ENCODE measurements at places on chromosomes 5 and 9.

DNA sequence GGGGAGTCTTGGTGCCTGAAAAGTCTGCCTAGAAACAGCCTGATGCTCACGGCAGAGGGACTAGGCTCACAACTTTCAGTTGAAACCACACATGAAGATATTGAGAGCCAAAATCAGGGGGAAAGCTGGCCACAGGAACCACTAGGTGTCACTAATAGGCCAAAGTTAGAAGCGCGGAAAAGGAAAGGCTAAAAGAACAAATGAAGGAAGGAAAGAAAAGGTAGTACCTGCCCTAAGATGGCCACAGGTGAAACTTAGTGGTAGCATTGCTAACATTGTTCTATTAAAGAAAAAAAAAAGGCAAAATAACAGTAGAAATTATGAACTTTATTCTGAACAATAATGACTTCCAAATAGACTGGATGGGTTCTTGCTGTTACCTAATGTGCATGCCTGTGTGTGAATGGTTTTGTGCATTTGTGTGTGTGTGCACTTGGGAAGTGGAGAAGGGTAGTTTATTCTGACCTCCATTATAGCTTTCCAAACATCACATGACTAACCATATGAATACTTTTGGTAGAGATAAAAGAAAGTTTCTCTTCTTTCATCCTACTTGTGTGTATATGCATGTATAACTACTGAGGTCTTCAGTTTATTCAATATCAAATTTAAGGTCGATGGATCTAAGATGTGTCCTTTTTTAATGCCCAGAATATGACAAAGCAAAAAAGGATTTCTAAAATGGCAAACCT lies 2.1 kb upstream of the RFESD start:
- DNase-seq, result no peak

DNA sequence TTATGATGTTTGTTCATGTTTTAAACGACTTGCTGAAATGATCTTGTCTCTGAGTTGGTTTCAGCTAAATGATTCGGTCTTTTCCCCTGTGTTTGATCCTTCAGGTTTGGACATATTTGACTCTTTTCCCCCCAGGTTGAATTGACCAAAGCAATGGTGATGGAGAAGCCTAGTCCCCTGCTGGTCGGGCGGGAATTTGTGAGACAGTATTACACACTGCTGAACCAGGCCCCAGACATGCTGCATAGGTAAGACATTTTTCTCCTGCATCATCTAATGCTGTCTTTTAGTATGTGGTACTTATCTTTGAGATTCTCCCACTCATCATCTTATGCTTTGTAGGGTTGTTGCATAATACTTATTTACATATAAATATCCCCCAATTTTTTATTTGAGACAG lies 14.7 kb downstream of the G3BP1 start:
- DNase-seq, result no peak

- no peak for DNase-seq
Measured at GRCh38 chr5:88503041-88503345, 234.3 kb upstream of the TMEM161B start.

- DNase-seq, result no peak
Measured at GRCh38 chr9:128371630-128372117, 500 bp downstream of the URM1 start.

DNA sequence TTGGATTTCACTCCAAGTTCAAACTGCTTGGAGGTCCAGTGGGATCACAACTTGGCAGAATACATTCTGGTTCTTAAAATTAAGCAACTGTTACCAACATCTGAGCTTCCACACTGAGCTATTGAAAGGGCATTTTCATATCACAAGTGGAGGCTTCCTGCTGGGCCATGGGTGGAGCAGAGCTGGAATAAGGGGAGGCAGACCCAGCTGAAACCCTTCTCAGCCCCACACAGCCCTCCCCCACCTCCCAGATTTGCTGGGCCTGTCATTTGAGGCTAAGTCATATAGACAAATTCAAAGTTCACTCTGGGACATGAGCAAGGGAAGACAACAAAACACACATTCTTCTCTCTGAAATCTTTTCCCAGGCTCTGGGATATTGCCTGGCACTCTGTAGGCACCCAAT lies 79.9 kb downstream of the ACTL7B start:
- no peak for DNase-seq

GRCh38 chr9:121509180-121509579 lies 9.5 kb upstream of the GGTA1 start:
- no peak for DNase-seq

DNA sequence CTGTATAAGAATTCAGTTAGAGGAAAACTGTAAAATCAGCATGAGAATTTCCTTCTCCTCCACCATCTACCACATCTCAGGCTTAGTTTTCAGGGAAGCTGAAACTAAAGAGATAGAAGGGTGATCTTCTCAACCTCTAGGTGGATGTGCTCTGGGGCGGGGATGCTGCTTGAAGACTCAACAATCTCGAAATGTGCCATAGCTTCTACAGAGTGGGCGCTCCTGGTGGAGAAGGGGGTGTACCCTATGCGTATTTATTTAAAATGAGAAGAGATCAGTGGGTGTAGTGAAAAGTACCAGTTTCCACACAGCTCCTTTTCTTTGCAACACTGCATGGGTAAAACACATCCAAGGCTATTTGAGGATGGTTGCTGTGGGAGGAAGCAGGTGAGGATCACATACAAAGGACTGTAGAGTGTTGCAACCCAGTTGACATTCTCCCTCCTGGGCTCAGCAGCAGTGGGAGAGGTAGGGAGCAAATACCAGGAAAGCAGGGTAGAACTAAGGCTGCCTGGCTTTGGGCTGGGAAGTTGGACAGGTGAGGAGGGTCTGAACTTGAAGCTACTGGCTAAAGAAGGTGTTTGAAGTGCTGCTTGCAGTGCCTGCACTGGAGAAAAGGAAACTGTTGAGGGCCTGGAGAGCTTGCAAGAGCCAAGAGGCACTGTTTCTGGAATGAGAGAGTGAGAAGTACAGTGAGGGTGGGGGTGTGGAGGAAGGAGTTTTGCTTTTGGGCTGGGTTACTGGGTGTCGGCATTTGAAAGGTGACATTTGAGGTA lies 73.1 kb downstream of the MAST4 start:
- DNase-seq, result no peak

- no peak for DNase-seq
Measured at GRCh38 chr5:180790020-180790419, 12.6 kb downstream of the MGAT1 start.

DNA sequence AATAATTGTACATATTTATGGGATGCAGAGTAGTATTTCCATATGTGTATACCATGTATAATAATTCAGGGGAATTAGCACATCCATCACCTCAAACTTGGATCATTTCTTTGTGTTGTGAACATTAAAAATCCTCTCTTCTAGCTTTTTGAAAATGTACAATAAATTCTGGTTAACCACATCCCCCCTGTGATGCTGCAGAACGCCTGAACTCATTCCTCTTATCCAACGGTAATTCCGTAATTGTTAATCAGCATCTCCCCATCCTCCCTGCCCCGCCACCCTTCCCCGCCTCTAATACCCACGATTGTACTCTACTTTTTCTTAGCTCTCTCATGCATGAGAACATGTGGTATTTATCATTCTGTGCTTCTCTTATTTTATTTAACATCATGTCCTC lies 127.7 kb upstream of the ANKRD55 start:
- DNase-seq, result no peak

GRCh38 chr5:174109698-174110260 lies 64.3 kb downstream of the NSG2 start:
- no peak for DNase-seq

DNA sequence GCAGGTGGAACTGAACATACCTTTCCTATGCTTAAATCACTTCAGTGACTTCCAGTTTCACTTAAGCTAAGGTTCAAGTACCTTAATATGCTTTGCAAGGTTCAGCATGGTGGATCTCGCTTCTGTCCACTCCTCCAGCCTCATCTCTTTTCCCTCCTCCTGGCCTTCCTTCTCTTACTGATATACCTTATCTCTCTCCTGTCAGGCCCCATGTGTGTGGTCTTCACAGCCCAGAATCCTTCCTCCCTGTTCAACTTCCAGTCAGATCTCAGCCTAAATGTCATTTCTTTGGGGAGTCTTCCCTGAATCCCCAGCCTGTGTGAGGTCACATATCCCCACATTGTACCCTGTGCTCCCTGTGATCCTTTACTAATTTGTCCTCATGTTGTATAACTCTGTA lies 87.7 kb downstream of the ANGPTL2 start:
- DNase-seq, result no peak

- no peak for DNase-seq
Measured at GRCh38 chr5:111072949-111073682, 1.6 kb downstream of the TSLP start.

DNA sequence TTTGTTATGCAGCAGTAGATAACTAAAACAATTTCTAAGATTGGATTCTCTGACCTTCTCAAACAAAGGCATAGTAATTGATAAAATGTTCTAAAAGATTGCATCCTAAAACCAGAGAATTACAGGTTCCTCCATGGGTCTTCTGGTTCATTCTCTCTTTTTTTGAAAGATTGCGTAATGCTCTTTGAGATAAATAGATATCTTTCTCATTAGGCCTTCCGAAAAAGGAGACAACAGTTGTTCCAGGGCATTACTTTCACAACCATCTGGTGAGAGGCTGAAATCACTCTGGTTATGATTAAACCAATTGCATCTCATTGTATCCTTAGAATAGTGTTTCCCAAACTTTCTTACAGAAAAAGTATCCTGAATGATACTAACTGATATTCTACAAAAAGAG lies 174.7 kb upstream of the NREP start:
- DNase-seq, result no peak

DNA sequence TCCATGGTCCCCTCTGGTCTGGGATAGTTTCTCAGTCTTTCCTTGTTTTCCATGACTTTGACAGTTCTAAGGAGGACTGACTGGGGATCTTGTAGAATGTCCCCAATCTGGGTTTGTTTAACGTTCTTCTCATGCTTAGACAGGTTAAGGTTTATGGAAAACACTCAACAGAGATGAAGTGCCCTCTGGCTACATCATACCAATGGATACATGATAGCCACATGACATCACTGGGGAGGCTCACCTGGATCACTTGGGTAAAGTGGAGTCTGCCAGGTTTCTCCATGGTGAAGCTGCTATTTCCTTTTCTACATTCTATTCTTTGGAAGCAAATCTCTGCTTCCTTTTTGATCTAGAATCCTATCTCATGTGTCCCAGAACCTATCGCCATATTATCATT lies 23.8 kb upstream of the ALDH1B1 start:
- DNase-seq, result no peak

DNA sequence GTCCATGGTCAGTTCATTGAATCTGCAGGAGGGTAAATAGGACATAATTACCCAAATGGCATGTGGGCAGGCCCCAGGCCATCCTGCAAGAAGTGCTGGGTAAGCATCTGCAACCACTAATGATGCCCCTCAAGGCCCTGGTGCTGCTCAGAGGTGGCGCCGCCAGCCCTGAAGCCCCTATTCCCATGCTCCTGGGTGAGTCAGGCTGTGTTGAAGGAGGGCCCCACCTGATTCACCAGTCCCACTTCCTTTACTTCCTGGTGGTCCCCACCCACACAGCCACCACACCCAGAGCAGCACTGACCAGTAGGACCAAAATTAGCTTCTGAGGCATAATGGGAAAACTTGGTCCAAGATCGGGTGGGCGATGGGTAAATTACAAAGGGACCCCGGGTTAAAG lies 120.4 kb upstream of the SPRY4 start:
- DNase-seq, result no peak

DNA sequence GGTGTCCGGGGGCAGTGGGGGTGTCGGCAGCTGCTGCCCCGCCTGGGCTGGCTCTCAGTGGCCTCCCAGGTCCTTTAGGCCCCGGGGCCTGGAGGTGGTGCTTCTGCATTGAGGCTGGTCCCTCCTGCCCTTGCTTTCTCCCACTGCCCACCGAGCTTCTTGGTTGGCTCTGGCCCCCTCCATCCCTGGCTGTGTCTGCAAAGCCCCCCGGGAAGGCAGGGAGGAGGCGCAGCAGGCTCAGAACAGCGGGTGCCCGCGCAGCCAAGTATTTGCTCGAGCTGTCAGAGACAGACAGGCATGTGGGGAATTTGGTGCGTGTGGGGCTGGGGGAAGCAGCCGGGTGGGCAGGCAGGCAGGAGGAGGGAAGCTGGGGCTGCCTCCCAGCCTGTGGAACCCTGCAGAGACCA lies 11.5 kb downstream of the CXXC5 start:
- DNase-seq, result no peak

- no peak for DNase-seq
Measured at GRCh38 chr5:40798801-40799210, 632 bp upstream of the PRKAA1 start.

DNA sequence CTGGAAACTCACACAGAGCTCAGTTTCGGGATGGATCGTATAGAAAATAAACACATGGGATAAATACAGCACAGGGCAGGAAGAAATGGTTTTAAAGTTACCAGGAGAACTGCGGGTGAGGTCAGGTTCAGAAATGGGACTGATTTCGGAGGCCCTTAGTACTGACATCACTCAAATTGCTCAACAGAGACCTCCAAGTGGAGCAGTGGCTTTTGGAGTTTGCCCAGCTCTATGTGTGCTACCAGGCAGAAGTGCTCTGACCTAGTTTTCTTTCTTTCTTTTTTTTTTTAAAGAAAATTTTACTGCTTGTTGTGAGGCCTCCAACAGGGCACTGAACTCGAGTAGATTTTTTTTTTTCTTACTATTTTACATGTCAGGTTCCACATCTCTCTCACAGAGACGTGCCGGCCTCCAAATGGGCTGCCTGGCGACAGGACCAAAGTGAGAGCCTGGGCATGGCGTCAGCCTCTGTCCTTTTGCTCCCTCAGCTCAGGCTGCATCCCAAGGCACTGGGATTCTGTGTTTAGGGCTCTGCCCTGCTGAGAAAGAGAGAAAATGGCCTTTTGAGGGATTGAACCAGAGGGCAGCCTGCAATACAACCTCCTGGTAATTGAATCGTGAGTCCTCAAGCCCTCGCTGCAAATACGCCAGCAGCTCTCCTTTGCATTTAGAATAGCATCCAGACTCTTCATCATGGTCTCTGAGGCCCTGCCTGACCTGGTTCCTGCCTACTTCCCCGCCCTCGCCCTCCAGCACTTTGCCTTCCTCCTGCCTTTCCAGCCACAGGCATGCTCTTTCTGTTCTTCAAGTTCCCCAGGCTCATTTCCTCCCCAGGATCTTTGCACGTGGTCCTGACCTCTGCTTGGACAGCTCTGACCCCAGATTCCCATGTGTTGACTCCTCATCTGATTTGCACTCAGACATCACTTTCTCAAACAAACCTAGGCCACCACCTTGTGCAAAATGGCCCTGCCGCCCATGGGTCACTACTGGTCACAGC lies 173.5 kb downstream of the FGF1 start:
- no peak for DNase-seq

DNA sequence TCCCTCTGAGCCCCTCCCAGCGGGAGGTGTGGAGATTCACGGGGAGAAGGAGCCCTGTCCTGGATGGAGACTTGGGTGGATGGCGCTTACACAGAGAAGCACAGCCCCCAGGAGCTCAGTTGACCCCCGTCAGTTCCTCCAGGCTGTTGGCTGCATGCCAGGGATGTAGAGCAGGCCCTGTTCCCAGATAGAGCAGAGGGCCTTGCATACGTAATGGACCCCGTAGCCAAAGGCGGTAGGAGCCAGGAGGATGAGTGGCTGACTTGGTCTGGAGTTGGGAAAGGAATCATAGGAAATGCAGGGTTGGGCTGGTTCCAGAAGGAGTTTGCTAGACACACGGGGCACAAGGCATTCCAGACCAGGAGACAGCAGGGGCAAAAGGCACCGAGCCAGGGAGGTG lies 2.5 kb downstream of the PMPCA start:
- DNase-seq, result no peak

GRCh38 chr9:81244631-81245030 lies 444.7 kb downstream of the TLE1 start:
- no peak for DNase-seq
